Glutamatergic neuron (in vitro differentiated cells): ENCODE measurements at places on chromosomes 7 and 10.

DNA sequence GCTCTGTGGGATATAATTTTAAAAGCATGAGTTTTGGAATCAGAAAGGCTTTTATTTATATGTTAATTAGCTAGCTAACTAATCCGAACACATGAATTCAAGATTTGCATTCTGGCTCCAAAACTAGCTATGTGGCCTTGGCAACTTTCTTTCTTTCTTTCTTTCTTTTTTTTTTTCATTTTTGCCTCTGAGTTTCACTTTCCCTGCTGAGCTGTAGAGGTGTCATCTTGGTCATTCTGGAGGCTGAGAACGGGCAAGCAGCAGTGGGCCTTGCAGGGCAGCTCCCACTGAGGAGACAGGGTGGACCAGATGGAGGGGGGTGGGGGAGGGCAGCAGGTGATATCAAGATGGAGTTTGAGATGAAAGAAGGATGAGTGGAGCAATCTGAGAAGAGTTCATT lies 24.8 kb upstream of the SFMBT2 start:
- no peak for DNase-seq

GRCh38 chr7:102181517-102181916 lies 105.2 kb upstream of the SH2B2 start:
- DNase-seq: no peak

GRCh38 chr10:113922787-113923570 lies 68.5 kb downstream of the NHLRC2 start:
- no peak for DNase-seq

DNA sequence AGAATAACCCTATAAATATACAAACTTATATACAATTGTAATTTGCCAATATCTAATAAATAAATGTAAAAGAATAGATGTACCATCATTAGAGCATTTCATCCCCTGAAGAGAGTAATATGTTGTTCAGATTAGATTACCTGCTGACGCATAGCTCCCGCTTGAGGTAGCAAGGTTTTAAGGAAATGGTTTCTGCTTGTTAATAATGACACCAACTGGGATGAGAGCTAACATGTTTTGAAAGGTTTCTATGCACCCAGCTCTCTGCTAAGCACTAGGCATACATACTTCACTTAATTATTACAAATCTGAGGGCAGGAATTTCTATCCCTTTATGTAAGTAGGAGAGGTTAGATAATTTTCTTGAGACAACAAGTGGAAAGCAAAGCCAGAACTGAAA lies 1003.3 kb upstream of the SORCS1 start:
- no peak for DNase-seq

GRCh38 chr10:14385596-14386593 lies 55.2 kb upstream of the FRMD4A start:
- DNase-seq: no peak

DNA sequence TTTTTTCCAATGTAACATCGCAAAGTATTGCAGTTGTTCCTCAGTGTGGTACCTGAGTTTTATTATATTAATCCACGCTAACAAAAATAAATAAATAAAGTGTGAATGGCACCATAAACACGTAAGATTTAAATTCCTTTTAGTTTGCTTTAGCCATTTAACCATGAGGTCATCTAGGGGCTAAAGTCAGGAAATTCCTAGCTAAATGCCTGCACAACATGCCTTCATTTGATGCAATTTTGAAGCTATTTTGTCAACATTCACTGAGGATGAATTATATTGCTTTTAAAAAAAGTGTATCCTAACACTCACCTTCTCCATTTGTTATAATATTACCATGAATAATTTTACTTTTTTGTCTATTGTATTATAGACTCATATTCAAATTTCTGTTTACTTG lies 714.4 kb downstream of the GATA3 start:
- DNase-seq: no peak

DNA sequence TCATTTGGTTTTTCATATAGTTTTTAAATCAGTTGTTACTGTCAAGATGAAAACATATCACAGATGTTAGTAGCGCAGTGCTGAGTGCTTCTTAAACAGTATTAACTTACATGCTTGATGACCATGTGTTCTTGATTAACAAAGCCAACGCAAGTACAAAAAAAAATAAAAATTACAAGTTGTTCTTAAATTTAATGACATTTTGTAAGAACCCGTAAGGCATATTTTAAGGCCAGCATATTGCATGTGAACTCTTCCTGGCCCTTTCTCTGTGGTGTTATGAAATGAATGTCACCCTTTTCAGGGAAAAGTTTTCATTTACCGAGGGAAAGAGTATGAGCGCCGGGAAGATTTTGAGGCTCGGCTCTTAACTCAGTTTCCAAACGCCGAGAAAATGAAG lies 140.4 kb upstream of the NPS start:
- DNase-seq: no peak

GRCh38 chr10:21315645-21316220 lies 209.7 kb downstream of the SKIDA1 start:
- DNase-seq: peak; percentile 45

DNA sequence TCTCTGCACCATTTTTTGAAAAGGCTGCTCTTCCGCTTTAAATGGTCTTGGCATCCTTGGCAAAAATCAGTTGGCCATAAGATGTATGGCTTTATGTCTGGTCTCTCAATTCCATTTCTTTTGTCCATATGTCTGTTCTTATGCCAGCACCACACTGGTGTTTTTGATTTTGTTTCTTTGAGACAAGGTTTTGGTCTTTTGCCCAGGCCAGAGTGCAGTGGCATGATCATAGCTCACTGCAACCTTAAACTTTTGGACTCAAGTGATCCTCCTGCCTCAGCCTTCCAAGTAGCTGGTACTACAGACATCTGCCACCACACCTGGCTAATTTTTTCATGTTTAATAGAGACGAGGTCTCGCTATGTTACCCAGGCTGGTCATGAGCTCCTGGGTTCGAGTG lies 48.5 kb downstream of the ANLN start:
- no peak for DNase-seq

GRCh38 chr7:90853205-90853604 lies 257.1 kb downstream of the CDK14 start:
- DNase-seq: no peak

GRCh38 chr7:38374507-38374906 lies 101.1 kb upstream of the TARP start:
- peak; percentile 31 for DNase-seq

DNA sequence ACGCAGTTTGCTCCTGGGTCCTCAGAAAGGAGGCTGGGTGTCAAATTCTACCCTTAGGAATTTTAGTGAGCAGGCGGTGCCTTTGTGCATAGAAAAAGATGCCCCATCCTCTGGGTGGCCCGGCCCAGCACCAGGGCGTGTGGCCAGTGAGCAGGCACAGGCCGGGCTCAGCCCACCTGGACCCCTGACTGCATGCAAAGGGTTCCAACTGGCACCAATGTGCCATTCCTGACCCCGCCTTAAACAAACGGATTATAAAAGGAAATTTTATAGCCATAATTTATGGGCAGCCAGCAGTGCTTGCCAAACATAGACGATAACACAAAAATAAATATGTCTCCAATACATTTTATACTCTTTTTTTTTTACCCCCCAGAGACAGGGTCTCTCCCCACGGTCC lies 40.1 kb upstream of the GNA12 start:
- DNase-seq: no peak

GRCh38 chr7:22477876-22478450 lies 22.0 kb downstream of the STEAP1B start:
- no peak for DNase-seq

- DNase-seq: no peak
Measured at GRCh38 chr7:123275036-123275753, 75.4 kb upstream of the SLC13A1 start.

DNA sequence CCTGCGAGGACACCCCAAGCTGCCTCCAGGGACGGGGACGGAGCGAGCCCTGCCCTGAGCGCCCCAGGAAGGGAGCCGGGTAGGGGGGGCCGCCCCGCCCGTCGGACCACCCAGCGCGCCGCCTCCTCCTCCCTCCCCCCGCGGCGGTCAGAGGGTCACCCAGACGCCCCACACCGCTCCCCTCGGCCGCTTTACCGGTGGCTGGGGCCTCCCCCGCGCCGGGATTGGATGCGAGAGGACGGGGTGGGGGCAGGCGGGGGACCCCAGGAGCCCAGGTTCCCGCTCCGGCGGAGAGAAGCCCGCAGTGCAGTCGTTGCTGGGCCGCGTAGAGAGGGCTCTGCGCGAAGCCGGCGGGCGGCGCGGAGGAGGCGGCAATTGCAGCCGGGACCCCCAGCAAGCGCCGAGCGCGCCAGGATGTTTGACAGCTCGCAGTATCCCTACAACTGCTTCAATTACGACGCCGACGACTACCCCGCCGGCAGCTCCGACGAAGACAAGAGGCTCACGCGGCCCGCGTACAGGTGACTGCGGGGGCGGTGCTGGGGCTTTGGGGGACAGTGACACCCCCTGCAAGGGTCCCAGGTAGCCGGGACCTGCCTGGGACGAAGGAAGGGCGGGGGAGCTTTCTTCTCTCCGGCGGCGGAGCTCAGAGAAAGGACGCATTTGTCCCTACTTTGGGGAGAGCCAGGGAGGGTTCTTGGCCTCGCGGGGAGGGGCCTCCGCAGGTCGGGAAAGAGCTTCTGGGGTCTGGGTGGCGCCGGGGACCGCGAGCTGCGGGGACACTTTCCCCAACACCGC lies at the start of gene FOXL3:
Gene FOXL3, plus strand, starts transcription at position 415 of the 798 bp plus-strand sequence. Its CDS starts 0 bp downstream, at position 415.
- no peak for DNase-seq

GRCh38 chr10:5546891-5547680 lies 22.3 kb downstream of the CALML3 start:
- no peak for DNase-seq

DNA sequence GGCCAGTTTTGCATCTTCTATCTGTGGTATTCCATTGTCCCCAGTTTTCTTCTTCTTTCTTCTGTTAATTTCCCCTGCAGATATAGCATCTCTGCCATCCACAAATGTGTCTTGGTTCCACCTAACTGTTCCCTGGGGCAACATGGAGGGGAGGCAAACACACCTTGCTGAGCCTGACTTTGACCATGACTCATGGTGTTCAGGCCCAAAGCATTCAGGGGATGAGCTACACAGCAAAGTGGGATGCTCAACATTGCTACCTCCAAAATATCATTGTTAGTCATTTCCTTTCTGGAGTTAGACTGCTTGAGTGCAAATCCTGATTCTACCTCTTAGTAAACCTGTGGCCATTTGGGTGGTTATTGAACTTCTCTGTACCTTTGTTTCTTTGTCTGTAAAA lies 542.7 kb downstream of the LRMDA start:
- DNase-seq: no peak

- peak; percentile 34 for DNase-seq
Measured at GRCh38 chr10:110762849-110763211, 108.9 kb upstream of the PDCD4 start.

- DNase-seq: no peak
Measured at GRCh38 chr7:155011086-155011485, 8.2 kb upstream of the PAXIP1 start.

- DNase-seq: no peak
Measured at GRCh38 chr7:44987457-44987856, 8.6 kb upstream of the MYO1G start.

DNA sequence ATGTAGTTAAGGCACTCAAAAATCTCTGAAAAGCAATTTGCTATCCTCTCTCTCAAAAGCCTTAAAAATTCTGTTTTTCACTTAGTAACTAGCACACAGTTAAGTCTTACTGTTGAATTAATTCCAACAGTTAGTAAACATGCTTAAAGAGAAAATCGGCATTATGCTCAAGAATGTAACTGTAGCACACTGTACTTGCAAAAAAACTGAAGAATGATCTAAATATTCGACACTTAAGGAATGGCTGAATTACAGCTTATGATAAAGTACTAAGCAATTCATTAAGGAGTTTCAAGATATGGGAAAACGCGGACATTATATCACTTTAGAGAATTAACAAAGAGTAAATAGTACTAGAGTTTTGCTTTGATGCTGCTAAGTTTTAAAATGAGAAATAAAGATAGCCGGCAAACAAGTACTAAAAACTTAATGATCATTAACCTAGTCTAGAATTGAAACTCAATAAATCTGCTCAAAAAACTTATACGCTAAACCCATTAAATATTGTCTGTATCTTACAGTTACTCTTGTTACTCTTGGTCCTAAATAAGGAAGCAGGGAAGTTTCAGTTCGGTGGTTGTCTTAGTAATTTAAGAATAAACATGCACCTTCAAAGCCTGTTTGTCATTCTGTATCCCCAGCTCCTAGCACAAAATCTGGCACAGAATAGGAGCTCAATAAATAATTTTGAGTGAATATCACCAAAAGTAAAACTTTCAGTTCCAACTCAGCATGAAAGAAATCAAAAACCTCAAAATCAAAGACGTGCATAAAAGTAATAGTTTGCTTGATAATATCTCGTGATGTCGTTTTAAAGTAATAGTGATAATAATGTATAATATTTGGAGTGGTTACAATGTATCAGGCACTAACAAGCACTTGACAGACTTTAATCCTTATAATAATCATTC lies 1.2 kb downstream of the TRDMT1 start:
- DNase-seq: no peak

- DNase-seq: no peak
Measured at GRCh38 chr10:78685466-78686103, 383.2 kb upstream of the ZMIZ1 start.

- DNase-seq: no peak
Measured at GRCh38 chr10:52488606-52489485, 174.8 kb downstream of the DKK1 start.

DNA sequence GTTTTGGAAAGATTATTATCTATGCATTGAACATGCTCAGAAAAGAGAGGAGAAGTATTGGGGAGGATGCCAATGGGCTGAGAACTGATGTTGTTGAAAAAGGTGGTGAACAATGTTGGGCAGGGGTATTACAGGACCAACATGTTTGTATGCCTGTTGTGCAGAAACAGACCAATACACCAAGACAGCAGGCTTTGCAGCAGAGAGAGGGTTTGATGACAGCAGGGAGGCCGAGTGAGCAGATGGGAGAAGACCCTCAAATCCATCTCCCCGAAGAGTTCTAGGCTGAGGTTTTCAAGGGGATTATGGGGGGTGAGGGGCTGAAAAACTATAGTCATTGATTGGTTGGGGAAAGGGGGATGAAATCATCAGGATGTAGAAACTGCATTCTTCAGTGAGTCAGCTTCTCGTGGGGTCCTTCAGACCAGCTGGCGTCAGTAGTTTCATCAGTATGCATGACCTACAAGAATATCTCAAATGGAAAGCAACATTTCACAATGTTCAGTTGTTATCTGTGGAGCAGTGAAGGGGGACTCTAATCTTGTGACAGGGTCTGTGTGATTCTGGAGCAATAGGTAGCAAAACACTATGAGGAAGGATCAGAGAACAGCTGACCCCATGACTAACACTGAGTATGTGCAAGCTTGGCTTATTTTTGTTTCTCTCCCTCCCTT lies 167.8 kb downstream of the BAMBI start:
- no peak for DNase-seq

- no peak for DNase-seq
Measured at GRCh38 chr10:78828647-78829539, 239.9 kb upstream of the ZMIZ1 start.

DNA sequence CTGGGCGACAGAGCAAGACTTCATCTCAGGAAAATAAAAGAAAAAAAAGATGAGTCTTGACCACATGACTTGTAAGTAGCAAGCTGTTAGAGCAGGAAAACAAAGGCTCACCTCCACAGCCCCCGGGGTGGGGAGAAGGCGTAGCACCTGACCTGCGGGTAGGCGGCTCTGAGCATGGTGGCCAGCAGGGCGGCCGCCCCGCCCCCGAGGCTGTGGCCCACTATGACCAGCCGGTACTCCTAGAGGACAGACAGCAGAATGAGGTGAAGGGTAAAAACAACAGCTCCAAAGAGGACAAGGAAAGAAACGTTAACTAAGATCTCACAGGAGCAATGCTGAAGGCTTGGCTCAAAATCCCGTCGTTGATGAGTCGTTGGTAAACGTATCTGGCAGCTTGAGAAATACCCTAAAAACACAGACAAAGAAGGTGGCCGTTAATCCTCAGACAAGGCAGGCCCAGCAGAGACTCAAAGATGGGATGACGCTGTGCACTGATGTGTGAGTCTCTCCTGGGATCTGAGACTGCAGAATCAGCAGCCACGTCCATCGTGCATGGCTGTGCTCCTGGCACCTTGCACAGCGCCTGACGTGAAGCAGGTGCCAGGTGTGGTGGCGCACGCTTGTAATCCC lies 31.1 kb downstream of the DAGLB start:
- DNase-seq: no peak
